Fibroblast of lung (primary cell): ENCODE measurements at places on chromosomes 7 and 10. TPM values are rescaled to one million over a fixed set of nuclear protein-coding genes. Genes with fewer than 3 reads are reported as not detected.

The KBTBD2 gene
- total RNA-seq: 29.2 and 35.7 TPM in 2 replicates

DNA sequence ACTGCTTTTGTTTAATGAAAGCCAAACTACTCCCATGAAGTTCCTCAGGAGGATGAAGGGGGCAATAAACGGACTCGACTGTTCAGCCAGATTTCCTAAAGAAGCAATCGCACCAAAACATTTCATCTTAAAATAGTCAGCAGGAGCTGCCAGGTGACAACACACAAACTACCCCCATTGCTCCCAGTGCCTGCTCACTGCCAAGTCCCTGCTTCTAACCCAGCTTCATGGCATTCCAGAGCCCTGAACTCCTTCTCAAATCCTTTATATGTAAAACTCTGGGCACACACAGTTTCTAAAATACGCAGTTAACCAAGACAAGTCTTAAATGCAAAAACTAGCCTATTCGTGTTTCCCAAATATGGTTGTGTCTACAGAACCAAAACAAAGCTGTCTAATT, 110.0 kb downstream of the SORBS1 start:
- no peak for DNase-seq

DNA sequence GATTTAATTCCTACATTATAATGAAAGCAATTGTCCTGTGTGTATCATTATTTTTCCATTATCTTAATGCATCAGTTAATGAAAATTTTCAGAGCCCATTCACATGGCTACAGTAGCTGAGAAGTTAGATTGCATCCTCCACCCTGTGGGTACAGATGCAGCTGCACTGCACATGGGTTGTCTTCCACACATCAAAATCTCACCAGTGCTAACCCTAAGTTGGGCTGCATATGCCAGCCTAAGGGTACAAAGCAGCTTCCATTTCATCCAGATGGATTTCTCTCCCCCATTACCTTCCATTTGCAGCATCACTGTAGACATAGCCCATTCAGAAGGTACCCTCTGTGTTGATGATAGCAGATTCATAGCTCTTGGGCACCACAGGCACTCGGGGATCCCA, 74.7 kb upstream of the WDR11 start:
- no peak for DNase-seq

- DNase-seq: no peak
These were observed 82.9 kb downstream of the ELFN1 start for GRCh38 chr7:1752771-1753563.

The DPP6 gene
- total RNA-seq: not detected in 2 replicates

- no peak for DNase-seq
These were observed 44.0 kb upstream of the TNRC18 start for GRCh38 chr7:5467645-5468044.

GRCh38 chr7:150356265-150356897, 12.2 kb upstream of the REPIN1 start:
- peak; percentile 61 for DNase-seq

- DNase-seq: no peak
These were observed 355.8 kb downstream of the SUGCT start for GRCh38 chr7:40490603-40490924.

The SPRN gene
- total RNA-seq: under 0.01 and 0.33 TPM in 2 replicates

DNA sequence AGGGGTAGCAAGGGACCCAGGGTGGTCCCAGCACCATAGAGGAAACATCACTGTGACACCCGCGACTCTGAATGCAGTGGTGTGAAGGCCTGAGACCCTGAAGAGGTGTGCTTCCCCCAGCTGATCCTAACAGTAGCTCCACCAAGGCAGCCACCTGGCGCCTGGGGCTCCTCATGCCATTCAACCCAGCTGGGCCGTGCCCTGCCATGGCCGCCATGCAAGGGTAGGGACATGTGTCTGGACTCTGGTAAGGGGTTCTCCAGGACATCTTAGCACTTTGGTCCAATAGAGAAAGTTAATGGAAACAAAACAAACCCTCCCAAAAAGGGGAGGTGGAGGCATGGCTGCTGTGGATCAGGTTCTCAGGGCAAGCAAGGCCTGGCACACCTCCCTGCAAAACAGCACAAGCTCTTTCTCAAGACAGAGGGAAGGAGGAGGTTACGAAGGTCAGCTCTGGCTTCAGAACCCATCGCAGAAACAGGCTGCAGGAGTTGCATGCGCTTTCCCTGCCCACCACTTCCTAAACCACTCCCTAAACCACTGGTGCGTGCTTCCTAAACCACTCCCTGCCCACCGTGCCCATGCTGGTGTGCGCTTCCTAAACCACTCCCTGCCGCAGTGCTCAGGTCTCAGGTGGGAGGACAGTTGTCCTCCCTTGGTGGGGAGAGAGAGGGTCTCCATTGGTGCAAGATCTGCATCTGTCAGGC, 108.7 kb downstream of the LARP4B start:
- DNase-seq: no peak

- DNase-seq: no peak
These were observed 462.5 kb downstream of the PLXNA4 start for GRCh38 chr7:132113536-132114371.

DNA sequence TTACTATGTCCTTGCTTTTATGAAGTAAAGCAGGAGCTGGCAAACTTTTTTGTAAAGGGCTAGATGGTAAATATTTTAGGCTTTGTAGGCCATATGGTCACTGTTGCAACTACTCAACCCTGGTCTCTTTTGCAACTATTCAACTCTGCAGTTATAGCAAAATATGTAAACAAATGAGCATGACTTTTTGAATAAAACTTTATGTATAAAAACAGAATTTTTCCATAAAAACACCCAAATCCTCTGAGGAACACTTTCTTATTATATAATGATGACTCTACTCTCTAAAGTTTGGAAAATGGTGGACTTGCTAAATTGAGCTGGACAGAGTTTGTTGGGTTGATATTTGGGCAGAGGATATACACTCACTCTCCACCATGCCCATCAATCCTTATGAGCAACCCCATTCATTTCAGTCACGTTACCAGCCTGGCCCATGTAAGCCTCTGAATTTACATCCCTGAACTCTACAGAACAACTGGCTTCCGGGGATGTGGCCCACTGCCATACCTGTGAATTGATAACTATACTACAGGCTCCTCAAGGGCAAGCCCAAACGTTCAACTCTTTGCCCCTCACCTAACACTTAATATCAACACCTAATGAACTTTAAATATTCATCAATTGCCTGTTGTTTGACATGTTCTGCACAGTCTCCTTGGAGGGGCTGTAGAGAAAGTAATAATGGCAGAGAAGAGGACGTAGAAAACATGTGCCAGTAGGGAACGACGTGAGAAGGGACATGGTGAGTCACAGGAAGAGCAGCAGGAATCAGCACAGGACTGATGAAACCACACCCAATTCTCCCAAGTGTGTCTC, 37.6 kb downstream of the SGMS1 start:
- DNase-seq: peak; percentile 38

The LRIT1 gene
- not detected in 2 replicates for total RNA-seq

- no peak for DNase-seq
These were observed 15.2 kb downstream of the SLC29A3 start for GRCh38 chr10:71334221-71334791.

GRCh38 chr10:21506351-21506750, 19.1 kb downstream of the SKIDA1 start:
- no peak for DNase-seq

DNA sequence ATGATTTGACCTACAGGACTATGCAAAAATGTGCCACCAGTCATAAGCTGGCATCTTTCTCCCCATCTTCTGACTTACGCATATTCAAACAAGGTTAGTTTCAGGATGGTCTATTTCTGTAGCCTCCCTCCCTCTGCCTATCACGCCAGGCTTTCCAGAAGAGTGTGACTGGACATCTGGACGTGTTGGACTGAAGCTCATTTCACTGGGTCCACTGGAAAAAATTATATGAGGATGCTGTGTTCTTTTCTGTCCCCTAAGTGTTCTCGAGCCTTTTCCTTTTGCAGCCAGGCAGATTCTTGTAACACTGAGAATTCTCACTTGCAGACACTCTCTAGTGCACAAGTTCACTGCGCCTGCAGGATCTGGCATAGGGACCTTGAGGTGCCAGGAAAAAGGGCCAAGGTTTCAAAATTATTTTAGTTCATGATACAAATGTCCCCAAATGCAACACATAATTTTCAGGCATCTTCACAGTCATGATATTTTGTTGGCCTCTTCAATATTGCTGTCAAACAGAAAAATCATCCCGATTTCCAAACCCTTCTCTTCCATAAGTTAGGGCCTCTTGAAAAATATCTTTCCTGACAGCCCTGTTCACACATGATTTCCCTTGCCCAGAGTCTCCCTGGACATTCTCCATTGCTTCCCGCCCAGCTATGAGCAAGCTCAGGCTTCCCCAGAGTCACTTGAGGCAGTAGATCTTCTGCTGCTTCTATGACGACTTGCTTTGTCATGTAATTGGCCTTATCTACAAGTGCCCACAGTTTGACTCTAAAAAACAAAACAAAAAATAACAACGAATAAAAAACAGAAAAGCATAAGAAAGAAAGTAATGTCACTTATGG, 170.4 kb downstream of the BMPER start:
- no peak for DNase-seq

DNA sequence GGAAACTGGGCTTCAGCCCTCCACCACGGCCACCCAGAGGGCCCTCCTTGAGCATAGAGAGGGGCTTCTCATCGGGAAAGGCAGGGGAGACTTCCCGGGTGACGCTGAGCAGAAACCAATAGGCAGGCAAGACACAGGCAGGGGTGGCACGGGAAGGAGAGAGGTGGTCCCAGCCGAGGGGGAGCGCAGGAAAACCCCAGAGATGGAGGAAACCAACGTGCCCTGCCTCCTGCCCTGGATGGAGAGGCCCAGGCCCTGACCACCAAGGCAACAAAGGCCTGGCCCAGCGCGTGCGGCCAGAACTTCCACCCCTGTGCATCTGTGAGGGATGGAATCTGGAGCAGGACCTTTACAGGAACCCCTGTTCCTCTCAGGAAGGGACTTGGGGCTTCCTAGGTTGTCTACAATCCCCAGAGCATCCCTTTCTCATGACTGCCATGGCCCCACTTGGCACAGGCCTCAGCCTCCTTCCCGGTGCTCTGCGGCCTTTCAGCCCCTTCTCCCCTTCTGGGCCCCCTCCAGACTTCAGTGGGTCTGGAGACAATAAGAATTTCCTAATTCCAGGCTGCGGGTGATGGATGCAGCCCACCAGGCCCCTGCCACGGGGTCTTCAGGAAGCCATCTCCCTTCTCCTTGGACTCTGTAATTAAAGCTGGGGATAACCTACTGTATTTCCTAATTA, 137.0 kb upstream of the RET start:
- no peak for DNase-seq

The LRRD1 gene
- total RNA-seq: under 0.01 and 0.17 TPM in 2 replicates

The FEZF1 gene
- total RNA-seq: not detected in 2 replicates

The UPK3B gene
- total RNA-seq: under 0.01 and 0.50 TPM in 2 replicates

The VWDE gene
- total RNA-seq: under 0.01 and 0.17 TPM in 2 replicates

DNA sequence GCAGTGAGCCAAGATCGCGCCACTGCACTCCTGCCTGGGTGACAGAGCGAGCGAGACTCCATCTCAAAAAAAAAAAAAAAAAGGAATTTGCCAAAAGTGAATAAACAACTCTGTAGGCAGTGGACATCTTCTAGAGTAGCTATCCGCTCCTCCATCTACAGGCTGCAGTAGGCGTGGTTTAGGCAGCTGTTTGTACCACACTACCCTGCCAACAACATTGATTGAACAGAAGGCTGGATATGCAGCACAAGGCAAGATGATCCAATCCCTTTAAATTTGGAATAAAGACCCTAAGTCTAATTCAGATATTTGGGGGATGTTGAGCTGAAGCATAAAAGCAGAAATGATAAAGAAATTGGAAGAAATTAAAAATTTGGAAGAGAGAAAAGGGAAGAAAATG, 141.6 kb downstream of the TES start:
- DNase-seq: no peak

The NEUROG3 gene
- total RNA-seq: not detected in 2 replicates

DNA sequence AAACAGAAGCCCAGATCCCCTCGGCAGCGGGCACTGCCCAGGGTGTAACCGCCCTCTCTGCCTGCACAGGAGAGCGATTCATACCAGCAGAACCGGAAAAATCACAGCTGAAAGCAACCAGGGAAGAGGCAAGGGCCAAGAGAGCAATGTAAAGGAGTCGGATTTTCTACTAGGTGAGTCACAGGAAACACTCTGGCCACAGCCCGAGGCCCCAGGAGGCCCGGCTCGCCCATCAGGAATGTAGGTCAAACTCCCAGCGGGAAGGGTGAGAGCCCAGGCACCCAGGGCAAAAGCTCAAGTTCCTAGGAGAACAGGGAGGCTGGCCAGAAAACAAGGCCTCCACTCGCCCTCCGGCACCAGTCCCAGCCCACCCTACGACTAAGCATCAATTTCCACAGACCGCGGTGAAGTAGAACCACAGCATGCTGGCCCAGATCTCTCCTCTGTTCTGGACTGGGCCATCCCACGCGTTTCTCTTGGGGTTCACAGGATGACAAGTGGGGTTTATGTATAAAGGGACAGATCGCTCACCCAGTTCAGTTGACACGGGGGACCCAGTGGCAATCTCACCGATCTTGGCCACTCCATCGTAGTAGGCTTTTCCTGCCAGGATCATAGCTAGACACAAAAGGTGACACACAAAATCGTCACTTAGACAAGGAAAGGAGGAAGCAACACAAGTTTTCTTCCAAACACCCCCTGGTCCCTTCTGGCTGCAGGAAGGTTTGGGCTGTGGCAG, 46.2 kb downstream of the BAIAP2L1 start:
- DNase-seq: peak; percentile 91

DNA sequence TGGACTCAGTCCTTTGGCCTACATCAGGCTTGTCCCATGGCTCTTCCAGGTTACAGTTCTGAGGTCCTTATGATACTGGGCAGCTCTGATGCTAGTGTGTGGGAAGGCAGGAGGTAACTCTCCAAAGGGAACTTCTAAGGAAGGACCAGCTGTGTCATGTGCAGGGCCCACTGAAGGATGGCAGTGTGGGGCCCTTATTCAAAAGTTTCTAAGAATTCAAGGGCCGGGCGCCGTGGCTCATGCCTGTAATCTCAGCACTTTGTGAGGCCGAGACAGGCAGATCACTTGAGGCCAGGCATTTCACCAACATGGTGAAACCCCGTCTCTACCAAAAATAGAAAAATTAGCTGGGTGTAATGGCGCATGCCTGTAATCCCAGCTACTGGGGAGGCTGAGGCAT, 254.2 kb upstream of the HABP2 start:
- no peak for DNase-seq

GRCh38 chr7:129144095-129144833, at the start of gene TSPAN33:
Gene TSPAN33 (plus strand): TSS chr7:129144707. CDS start chr7:129144981, 274 bp downstream.
- DNase-seq: peak; percentile 55
